ENCODE measurements at places on chromosomes 13 and 19. TPM values are rescaled to one million over a fixed set of nuclear protein-coding genes. Genes with fewer than 3 reads are reported as not detected.

The ATP1A3 gene
- 340 TPM for total RNA-seq

The ZIC5 gene
- total RNA-seq: not detected

The ICAM5 gene
- 0.22 TPM for total RNA-seq

The FARP1 gene
- total RNA-seq: 37.3 TPM

The ZNF677 gene
- total RNA-seq: 22.6 TPM

DNA sequence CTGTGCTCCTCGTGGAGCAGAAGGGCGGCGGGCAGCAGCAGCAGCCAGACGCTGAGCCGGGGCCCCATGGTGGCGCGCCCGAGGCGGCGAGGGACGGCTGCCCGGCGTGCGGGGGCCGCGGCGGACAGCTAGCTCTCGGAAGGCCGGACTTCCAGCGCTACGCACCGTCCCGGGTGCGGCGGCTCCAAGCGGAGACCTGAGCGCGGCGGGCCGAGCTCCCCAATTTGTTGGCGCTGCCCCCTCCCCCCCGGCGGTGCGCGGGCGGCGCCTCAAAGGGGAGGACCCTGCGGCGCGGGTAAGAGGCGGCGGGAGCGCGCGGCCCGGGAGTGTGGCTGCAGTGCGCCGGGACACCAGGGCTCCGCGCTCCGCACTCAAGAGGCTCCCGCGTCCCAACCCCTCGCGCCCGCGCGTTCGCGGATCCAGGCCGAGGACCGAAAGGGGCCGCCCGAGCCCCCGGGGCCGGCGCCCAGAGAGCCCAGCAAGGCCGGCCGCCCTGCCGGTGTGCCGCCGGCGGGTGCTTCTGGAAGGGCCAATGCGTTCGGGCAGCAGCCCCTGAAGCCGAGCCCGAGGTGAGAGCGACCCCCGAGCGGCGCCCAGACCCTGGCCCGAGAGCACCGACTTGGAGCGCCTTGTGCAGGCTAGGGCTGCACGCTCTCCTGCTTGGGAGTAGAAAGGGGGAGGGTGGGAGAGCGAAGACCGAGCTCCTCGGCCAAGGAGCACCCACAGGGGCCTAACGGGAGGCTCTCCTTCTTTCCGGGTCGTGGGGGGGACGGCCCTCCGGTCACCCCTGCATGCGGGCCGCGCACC lies at the start of the genes COL4A1 and COL4A2:
COL4A1 (minus strand) TSS at position 198 of the 807 bp plus-strand sequence; CDS start at position 68, 130 bp downstream.
COL4A2 (plus strand) TSS at position 325 of the 807 bp plus-strand sequence. CDS start 620 bp downstream, outside the sequence.
- DNase-seq: peak; percentile 81

DNA sequence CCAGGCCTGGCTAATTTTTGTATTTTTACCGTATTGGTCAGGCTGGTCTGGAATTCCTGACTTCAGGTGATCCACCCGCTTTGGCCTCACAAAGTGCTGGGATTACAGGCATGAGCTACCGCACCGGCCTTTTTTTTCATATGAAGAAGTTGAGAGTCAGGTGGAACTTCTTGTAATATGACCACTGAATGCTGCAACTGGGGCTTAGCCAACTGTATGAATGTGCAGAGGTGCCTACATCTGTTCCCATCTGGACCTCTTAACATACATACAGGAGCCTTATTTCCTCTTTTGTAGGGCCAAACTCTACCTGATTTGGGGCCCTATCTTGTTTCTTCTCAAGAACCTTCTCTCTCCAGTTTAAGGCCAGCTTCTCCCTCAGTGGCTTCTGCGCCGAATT lies 11.9 kb upstream of the GGACT start:
- no peak for DNase-seq

GRCh38 chr13:57352114-57352513 lies 185.1 kb downstream of the PRR20E start:
- DNase-seq: no peak

- no peak for DNase-seq
These were observed 947.7 kb downstream of the EFNB2 start for GRCh38 chr13:105587786-105588185.

DNA sequence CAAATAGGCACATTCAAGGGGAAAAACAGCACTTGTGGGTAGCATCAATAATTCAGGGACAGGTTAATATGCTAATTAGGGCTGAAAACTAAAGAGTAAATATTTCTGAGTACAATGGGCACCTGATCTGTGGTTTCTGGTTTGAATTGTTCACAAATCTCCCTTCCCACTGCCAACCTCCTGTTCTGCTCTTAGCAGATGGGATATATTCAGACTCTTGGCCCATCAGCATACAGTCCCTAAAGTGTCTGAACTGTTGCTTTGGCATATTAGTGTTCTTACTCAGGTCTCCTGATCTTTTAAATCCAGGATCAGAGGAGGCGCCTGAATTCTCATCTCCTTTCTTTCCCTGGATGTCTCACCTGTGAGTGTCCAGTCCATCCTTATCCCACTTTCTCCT lies 8.2 kb upstream of the LRCH1 start:
- DNase-seq: no peak

DNA sequence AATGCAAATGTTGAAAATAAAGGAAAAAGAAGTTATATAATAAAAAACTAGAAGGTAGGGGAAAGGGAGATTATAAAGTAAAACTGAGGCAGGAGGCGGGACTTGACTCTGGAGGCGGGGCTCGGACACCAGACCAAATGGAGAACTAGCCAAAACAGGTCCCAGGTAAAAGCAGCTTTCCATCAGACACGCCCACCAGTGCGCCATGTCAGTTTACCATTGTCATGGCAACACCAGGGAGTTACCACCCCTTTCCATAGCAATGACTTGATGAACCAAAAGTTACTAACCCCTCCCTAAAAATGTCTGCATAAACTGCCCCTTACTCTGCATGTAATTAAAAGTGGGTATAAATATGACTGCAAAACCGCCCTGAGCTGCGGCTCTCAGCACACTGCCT lies 70.9 kb downstream of the PEPD start:
- no peak for DNase-seq

DNA sequence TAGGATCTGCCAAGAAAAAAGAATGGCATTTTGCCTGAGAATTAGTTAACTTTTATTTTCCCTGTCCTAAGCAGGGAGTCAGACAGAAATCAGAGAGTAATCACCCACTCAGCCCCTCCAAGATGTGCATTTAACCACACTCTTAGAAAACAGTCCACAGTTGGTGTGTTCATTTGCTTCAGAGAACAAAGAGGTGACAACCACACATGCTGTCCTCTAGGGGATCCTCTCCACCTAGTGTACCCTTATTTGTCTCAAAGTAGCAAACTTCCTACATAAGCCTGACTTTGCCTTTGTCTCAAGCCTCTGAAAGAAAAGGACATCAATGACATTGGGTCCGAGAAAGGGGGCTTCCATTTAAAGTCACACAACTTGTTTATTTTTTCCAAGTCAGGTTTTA lies 107.0 kb upstream of the RFC3 start:
- DNase-seq: no peak

GRCh38 chr13:108629181-108629752 lies at the start of gene MYO16:
Gene MYO16 (plus strand): TSS chr13:108629611. CDS start chr13:108629845, 234 bp downstream.
- no peak for DNase-seq

- DNase-seq: no peak
These were observed 8.0 kb downstream of the TSSK6 start for GRCh38 chr19:19507354-19507753.

DNA sequence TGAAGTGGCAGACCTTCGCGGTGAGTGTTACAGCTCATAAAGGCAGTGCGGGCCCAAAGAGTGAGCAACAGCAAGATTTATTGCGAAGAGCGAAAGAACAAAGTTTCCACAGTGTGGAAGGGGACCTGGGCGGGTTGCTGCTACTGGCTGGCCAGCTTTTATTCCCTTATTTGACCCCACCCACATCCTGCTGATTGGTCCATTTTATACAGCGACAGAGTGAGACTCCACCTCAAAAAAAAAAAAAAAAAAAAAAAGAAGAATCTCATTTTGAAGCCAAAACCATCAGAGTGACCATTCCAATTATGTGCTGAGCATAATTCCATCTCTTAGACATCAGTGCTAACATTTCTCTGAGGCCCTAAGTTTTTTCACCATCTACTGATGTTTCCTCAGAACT lies 1.9 kb upstream of the ZNF552 start:
- no peak for DNase-seq

DNA sequence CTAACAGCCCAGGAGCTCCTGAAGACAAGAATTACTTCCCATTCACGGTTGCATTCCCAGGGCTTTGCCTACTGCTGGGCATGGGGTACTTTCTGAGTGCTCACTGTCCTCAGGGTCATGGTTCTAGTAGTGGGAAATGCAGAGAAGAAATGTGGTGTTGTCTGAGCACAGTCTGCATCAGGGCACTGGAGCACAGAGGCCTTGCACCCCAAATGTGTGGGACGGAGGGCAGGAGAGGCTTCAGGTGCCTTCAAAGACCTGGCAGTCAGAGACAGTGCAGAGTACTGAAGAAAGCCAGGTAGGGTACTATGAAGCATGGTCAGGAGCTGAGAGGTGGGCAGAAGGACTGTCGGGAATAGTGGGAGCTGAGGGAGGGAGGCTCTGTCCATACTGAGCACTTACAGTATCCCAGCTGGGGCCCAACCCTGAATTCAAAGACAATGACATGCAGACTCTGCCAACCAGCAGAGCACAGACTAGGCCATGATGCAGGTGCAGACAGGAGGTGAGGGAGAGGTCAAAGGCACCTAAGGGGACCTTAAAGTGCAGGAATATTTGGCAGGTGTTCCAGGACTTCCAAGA lies 144.4 kb downstream of the USP12 start:
- no peak for DNase-seq

- DNase-seq: no peak
These were observed 977.6 kb downstream of the SLITRK5 start for GRCh38 chr13:88648598-88649373.

DNA sequence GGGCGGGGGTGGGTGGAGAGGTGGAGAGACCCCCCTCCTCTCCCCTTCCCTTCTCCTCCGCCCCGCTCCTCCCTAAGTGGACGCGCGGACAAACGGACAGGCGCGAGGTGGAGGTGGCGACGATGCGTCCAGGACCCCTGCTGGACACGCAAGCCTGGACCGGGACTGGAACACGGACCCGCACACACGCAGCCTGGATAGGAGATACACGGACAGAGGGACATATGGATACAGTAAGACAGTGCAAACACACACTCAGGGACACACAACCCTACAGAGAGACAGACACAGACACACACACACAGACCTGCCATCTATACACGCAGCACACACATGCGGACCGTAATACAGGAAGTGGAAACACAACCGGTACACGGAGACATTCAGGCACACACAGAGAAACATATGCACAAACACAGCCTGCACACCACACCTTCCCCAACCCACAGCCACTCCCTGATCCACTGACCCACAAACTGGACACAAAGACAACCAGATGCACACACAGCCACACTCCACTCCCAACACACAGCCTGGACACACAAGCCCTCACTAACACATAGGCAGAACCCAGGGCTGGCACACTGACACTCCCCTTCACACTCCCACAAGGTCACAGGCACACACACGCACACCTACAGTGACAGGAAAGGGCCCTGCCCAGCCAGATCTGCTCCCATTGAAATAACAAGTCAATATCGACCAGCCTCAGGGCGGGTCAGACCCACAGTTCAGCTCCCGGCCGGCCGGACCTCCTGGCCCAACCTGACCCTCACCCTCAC lies 696 bp upstream of the ERFL start:
- DNase-seq: no peak

DNA sequence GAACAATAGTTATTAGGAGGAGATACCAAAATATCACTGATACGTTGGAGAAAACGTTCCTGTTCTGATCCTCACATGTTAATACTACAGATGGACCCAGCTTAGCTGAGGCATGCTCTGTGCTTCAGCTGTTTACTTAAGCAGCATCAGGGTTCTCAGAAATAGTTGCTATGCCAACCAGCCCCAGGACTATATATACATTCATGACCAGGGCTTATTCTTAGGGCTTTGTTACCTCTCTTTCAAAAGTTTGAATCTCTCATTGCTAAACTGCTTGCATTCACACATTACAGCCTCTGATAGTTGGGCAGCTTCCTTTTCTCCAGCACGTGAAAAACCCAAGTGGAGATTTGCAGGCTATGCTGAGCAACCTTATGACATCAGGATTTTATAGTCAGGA lies 800.4 kb downstream of the DIAPH3 start:
- no peak for DNase-seq
